ENCODE measurements at places on chromosomes 5 and 9. TPM values are rescaled to one million over a fixed set of nuclear protein-coding genes. Genes with fewer than 3 reads are reported as not detected.

Gene HABP4
- total RNA-seq: 14.4 TPM

Gene ZNF300
- total RNA-seq: 0.39 TPM

Gene IL3
- 140 TPM for total RNA-seq

Gene RMI1
- 26.1 TPM for total RNA-seq

Gene OTULINL
- total RNA-seq: 17.0 TPM

- H3K4me1 ChIP-seq: peaks cover 10% of the 10 kb centered on the region
- no peak for DNase-seq
- no peak overlapping the region for H3K4me3 ChIP-seq
Observed at GRCh38 chr9:113482991-113483675, 19.6 kb downstream of the RGS3 start.

DNA sequence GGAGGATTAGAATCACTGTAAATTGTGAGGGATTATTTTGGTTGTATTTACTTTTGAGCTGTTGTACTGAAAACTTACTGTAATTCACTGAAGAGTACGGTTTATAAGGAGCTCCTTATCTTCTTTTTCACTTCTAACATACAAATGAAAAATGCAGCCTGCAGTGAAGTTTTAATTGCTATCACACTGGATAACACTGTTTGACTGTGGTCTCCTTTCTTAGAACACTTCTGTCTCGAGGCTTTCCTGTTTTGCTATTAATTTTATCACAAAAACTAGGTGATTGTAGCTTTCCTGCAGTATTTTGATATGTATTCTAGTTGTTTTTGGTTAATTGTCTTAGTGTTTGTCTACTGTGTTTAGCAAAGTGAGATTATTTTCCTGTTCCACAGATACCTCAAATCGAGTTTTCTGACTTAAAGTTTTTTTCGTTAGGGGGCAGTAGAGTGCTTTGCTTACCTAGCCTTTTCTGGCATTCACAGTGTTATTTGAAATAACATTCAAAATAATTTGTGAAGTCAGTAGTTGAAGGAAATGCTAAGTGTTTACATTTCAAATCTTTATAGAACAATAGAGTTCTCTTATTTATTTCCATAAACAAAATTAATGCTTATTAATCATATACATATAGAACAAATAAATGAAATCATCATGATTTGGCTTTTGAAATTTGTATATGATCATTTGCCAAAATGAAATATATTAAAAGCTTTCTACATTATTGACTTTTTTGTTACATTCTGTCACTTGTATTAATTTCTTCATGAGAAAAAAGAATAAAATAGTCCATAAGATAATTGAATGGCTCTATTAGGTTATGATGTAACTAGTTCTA lies 52.9 kb downstream of the COMMD10 start:
- no peak overlapping the region for H3K4me3 ChIP-seq
- peaks cover 21% of the 10 kb centered on the region for H3K4me1 ChIP-seq
- no peak overlapping the region for H3K27ac ChIP-seq
- no peak for DNase-seq
- peaks cover 9% of the 10 kb centered on the region for H3K36me3 ChIP-seq

GRCh38 chr5:72456391-72457074 lies 50.7 kb downstream of the ZNF366 start:
- no peak for DNase-seq
- H3K27me3 ChIP-seq: no peaks in the 10 kb centered on the region
- H3K4me3 ChIP-seq: no peak overlapping the region
- no peaks in the 10 kb centered on the region for H3K36me3 ChIP-seq

DNA sequence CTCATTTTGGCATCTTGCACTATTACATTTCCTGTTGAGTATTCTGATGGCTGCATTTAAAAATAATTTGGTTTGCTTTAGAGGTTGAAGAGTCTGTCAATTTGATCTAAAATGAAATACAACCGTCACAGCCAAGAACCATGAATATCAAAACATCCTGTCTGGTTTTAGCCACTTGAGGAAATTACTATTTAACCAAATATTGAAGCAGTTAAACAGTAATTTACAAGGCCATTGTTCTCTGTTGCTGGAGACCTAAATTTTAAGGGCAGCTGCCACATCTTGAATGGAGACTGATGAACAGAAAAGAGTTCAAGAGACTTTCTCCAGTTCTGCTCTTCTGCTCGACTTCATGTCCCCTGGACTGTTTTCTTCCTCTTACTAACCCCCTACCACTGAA lies 549.4 kb downstream of the LRRC70 start:
- H3K4me1 ChIP-seq: no peaks in the 10 kb centered on the region
- no peak overlapping the region for H3K27ac ChIP-seq
- DNase-seq: no peak

GRCh38 chr9:89400403-89401116 lies 82.3 kb downstream of the SECISBP2 start:
- H3K4me3 ChIP-seq: no peak overlapping the region
- no peak for DNase-seq

DNA sequence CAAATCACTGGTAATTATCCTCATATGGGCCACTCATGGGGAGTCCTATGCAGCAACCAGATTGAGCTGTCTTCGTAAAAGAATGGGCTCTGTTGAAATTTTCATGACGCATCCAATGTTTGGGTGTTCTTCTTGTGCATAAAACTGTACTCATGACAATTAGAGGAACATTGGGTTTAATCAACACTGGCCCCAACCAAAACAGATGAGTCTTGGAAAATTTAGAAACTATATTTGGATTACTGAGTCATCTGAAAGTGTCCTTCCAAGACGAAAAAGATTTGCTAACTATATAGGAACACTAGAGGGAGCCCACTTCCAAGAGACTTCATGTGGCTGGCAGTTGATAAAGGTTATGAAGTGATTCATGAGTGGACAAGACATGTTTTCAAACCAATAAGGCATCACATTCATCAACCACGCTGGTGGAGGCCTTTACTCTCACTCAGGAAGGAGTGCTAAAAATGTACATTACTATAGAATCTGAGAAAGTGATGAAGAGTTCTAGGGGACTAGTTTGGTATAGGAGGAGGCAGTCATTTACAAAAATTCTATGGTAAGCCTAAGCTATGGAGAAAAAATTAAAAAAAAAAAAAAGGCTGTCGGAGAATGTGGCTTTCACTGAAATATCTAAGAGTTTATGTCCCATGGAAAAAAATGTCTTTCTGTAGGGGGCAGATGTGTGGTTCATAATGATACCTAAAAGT lies 313.5 kb downstream of the PRDM9 start:
- no peak overlapping the region for H3K4me3 ChIP-seq
- H3K36me3 ChIP-seq: no peaks in the 10 kb centered on the region
- no peak overlapping the region for H3K27ac ChIP-seq
- no peaks in the 10 kb centered on the region for H3K4me1 ChIP-seq

- no peak for DNase-seq
- no peak overlapping the region for H3K4me3 ChIP-seq
- no peaks in the 10 kb centered on the region for H3K36me3 ChIP-seq
- H3K27ac ChIP-seq: no peak overlapping the region
Observed at GRCh38 chr9:116055536-116055935, 98.1 kb upstream of the PAPPA start.

- no peaks in the 10 kb centered on the region for H3K36me3 ChIP-seq
- H3K27me3 ChIP-seq: no peaks in the 10 kb centered on the region
- DNase-seq: no peak
Observed at GRCh38 chr9:70580606-70581195, 166.2 kb upstream of the KLF9 start.

GRCh38 chr9:114070188-114071103 lies 7.7 kb downstream of the AMBP start:
- no peak for DNase-seq
- H3K4me3 ChIP-seq: no peak overlapping the region
- no peaks in the 10 kb centered on the region for H3K36me3 ChIP-seq
- no peaks in the 10 kb centered on the region for H3K4me1 ChIP-seq

DNA sequence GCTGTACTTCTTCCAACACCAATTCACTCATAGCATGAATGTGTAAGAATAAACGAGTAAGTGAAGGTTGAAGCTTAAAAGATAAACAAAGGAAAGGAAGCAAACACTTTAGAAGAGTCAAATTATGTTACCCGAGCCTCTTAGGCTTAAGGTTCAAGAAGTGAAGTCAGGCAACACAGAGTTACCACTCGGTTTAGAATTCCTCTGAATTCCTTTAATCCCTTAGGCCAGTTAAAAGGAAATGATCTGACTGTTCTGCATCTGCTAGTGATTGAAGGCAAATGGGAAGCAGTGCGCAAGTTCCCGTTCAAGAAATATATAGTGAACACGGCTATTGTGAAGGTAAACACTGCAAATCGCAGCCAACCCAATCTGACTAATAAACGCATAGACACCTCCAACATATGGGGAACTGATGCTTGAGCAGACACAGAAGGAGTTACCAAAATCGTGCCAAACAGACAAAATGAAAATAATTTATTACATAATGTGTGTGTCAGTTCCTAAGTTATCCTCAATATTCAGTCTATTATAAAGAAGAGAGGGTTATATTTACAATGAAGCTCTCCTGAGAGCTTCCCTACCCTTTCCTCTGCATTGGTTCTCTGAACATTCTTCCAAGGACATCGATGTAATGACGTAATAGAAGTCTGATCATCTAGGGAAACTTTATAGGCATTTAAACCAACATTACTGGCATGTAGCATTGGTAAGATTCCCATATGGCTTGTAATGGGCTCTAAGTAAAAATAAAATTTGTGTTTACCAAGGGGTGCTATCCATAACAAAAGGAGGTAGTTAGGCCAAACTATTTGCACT lies 837.1 kb upstream of the ZNF608 start:
- no peaks in the 10 kb centered on the region for H3K4me1 ChIP-seq
- H3K4me3 ChIP-seq: no peak overlapping the region
- no peaks in the 10 kb centered on the region for H3K27me3 ChIP-seq
- no peaks in the 10 kb centered on the region for H3K36me3 ChIP-seq
- DNase-seq: no peak
- no peak overlapping the region for H3K27ac ChIP-seq
